ENCODE measurements at places on chromosomes 13 and 19. TPM values are rescaled to one million over a fixed set of nuclear protein-coding genes. Genes with fewer than 3 reads are reported as not detected.
A peak's percentile ranks its signal among the peaks of the same experiment; 100 is the strongest.

- no peak for DNase-seq
Observed at GRCh38 chr13:48590141-48590901, 57.4 kb upstream of the RCBTB2 start.

- DNase-seq = peak; percentile 39
Observed at GRCh38 chr13:95676105-95676761, 706 bp upstream of the DNAJC3 start.

The ELSPBP1 gene
- total RNA-seq = 24.4 TPM

DNA sequence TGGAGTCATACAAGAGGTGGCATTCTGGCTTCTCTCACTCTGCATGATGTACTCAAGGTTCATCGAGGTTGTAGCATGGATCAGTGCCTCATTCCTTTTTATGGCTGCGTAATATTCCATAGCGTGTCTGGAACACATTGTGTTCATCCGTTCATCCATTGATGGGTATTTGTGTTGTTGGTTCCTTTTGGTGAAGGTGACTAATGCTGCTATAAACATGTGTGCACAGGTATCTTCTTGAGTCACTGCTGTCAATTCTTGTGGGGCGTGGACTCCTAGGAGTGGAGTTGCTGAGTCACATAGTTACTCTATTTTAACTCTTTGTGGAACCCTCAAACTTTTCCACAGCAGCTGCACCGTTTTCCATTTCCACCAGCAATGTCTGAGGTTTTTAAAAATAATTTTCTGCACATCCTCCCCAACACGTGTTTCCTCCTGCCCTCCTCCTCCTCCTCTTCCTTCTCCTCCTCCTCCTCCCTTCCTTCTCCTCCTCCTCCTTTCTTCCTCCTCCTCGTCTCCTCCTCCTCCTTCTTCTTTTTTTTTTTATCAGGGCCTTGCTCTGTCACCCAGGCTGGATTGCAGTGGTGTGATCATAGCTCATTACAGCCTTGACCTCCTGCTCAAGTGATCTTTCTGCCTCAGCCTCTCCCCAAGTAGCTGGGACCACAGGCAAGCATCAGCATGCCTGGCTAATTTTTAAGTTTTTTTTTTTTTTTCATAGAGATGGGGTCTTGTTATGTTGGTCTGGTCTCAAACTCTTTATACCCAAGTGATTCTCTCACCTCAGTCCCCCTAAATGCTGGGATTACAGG is 2.0 kb upstream of the TMEM221 start:
- peak; percentile 80 for DNase-seq

DNA sequence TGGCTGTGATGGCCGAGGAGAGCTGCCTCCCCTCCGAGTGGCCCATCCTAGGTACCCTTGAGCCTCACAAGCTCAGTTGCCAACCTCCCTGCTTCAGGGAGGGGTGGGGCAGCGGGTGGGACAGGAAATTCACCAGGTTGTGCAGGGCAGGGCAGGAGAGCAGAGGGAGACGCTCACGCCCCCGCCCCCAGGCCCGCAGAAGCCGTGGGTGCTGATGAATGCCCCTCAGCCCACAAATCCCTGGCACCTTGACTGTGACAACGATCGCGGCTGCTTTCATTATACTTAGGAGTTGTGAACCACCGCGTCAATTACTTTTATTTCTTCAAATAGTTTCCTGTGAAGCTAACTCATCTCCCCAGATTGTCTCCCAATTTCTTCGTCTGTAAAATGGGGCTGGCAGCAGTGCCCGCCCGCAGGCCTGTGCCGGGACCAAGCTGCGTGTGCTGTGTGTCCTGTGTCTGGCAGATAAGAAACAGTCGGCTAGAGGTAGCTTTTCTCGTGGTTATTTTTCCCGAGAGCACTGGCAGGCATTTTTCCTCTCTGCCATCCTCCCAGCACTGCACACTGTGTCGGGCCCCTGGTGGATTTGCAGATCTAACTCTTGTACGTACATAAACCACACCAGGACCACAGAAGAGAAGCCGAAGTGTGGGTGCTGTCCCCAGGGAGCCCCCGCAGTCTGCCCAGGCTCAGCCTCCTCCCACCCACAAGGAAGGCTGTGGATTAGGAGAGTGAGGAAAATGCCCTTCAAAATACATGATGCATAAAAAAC is 7.9 kb upstream of the RASA3 start:
- no peak for DNase-seq

- peak; percentile 30 for DNase-seq
Observed at GRCh38 chr19:56015756-56016155, 29.2 kb downstream of the NLRP5 start.

- DNase-seq = no peak
Observed at GRCh38 chr19:11127905-11128304, 27.7 kb downstream of the SPC24 start.

The KLK12 gene
- total RNA-seq = not detected

DNA sequence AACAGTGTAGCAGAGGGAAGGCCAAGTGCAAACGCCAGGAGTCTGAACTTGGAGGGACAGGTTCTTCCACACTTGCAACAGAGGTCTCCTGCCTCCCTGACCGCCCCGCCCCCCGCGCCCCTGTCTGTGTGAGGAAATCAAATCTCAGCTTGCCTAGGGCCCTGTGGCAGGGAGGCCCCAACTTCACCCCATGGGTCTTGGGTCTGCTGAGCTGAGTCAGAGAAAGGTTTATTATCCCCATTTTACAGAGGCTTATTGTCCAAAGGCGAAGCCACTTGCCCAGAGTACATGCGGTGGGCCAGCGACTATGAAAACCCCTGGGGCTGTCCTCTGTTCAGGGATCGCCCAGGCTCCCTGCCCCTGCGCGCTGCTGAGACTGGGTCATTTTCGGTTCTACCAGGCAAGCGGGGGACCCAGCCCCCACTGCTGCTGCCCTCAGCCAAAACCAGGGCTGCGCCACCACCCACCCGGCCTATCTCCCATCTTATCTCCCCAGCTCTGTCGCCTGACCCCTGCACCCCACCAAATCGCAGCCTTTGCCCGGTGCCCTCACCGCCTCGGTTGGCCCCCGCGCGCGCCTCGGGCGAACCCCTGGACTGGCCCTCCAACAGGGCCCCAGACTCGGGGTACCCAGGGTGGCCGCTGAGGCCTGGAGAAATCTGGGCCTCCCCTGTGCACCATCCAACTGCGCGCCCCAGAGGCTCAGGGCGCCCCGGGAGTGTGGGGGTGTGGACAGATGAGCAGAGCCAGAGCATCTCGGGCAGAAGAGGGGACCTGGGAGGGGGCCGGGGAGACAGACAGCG is 850 bp upstream of the CERS4 start:
- DNase-seq = no peak

DNA sequence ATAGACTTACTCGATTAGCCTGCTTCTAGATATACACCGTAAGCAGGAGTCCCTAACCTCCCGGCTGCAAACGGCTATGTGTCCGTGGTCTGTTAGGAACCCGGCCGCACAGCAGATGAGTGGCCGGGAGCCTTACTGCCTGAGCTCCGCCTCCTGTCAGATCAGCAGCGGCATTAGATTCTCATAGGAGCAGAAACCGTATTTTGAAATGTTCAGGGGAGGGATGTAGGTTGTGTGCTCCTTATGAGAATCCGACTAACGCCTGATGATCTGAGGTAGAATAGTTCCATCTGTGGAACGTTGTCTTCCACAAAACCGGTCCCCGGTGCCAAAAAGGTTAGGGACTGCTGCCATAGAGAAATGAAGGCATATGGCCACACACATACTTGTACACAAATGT is 1491.9 kb downstream of the SLITRK5 start:
- no peak for DNase-seq

The FFAR3 gene
- total RNA-seq = not detected

DNA sequence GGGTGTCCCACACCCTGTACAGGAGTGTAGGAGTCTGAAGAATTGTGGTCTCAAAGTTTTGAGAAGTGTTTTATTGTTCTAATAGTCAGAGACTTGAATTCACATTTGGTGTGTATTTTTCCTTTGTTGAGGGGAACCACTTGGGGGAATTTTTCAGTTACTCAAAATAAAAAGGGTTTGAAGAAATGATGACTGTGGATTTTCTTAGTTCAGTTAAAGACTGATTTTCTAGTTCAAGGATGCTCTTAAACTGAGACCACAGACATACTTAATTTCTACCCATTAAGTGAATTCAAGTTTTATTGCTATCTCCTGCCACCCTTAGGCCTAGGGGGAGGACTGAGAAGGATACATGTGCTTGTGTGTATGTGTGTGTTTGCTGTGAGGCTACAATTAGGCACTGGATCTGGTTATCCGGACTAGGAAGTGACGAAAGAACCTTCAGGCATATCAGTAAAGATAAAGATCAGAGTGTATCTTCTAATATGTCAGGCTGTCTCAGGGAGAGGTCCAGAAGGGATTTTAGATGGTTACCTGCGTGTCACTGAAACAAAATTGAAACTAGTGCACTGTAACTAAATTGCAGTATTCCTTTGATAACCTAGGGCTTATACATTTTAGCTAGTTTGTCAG is 234.9 kb upstream of the DACH1 start:
- DNase-seq = no peak
